Mononuclear cell (primary cell): ENCODE measurements at places on chromosomes 3 and 15. TPM values are rescaled to one million over a fixed set of nuclear protein-coding genes. Genes with fewer than 3 reads are reported as not detected.

USP4 gene
- 65.2 TPM for total RNA-seq

WDR93 gene
- not detected for total RNA-seq

LRRC34 gene
- total RNA-seq, result 0.73 TPM

CCK gene
- total RNA-seq, result not detected

ATP10A gene
- 15.8 TPM for total RNA-seq
